ENCODE measurements at places on chromosomes 3 and 15.

- DNase-seq, result no peak
Observed at GRCh38 chr3:139472380-139473010, 3.8 kb downstream of the RBP2 start.

GRCh38 chr15:73935547-73935946 is 9.3 kb downstream of the LOXL1 start:
- DNase-seq, result no peak

GRCh38 chr3:127822041-127822681 is at the start of gene MGLL:
MGLL (minus strand) TSS chr3:127822515; CDS start chr3:127822318, 197 bp downstream.
- DNase-seq, result no peak

DNA sequence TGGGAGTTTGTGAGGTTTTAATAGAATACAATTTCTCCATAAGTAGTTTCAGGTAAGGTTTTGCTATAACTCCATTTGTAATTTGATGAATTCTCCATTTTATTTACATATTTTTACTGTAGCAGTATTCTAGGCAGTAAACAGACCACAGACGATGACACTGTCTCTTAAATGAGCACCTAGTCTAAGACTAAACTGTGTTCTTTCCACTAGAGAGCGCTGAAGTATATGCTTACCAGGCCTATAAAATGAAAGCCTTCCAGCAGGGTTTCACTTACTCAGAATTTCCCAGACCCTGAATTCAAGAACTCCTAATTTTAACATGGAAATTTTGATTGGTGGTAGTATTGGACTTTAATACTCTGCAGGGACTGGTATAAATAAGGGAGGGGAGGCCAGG is 41.6 kb downstream of the POLG start:
- no peak for DNase-seq

GRCh38 chr3:135917076-135917475 is 48.5 kb upstream of the PPP2R3A start:
- DNase-seq, result no peak

- no peak for DNase-seq
Observed at GRCh38 chr3:51679777-51680176, 8.7 kb downstream of the TEX264 start.

DNA sequence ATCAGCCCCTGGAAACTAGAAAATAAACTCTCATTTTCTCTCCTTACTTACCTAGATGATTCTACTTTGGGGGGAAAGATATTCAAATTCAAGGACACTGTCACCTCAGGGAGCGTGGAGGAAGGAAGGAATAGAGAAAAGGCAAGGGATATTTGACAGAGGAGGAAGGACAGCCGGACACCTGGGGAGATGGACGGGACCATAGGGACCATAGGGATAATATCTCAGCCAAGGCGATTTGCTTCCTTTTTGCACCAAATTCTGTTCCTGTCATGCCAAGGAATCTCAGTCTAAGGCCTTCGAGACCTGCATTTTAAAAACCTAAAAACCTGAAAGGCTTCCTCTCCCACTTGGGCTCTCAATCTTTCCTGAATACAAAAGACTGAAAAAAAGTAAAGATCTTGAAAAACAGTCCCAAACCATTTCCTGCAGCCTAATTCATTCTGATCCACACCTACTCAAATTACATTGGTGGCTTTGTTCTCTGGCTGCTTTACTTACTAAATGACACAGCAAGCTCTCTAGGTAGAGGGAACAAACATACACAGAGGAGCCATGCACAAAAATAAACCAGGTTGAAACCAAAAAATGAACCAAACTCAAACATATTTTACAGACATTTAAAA is 73.9 kb upstream of the SLC24A5 start:
- no peak for DNase-seq

GRCh38 chr15:92140796-92141195 is 252.9 kb upstream of the ST8SIA2 start:
- DNase-seq, result no peak

- DNase-seq, result no peak
Observed at GRCh38 chr3:8702560-8702959, 31.0 kb upstream of the CAV3 start.

DNA sequence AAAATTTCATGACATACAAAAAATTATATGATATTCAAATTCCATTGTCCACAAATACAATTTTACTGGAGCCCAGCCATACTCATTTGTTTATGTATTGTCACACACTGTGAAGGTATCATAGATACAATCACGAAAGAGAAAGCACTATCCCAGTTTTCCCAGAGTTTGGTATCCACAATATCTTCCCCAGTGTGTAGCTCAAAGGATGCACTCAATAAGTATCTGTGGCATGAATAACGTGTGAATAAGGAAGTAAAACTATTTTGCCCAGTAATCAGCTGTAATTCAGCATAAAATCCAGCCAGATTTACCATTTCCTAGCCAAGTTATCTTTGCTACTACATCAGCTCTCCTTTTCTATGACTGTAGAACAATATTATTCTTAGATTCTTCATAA is 131.3 kb upstream of the KCNMB2 start:
- DNase-seq, result no peak

DNA sequence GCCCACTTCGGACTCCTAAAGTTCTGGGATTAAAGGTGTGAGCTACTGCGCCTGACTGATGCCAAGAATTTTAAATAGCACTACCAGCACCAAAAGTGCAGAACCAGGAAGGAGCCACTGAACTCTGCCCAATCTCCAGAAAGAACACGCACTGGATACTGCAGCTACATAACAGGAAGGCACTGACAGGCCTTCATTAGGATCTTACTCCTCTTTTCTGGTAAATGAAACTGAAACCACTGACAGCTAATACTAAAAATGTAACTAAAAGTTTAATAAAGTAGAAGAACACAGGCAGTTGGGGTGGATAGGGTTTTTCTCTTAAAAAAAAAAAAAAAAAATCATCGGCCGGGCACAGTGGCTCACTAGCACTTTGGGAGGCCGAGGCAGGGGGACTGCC is 74.1 kb upstream of the CHRM5 start:
- no peak for DNase-seq

DNA sequence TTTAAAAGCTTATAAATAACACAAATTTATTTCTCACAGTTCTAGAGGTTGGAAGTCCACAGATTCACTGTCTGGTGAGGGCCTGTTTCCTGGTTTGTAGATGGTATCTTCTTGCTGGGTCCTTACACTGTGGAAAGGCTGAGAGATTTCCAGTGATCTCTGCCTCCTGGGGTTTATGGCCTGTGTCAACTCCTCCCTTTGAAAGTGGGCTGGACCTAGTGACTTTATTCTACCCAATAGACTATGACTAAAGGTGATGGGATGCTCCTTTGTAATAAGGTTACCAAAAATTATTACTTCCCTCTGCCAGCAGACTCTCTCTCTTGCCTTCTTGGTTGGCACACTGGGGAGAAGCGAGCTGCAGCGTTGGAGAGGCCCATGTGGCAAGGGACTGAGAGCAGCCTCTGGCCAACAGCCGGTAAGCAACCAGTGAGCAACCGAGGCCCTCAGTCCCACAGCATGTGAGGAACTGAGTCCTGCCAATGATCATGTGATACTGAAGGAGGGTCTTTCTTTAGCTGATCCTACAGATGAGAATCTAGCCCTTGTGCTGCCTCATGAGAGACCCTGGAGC is 14.0 kb upstream of the COPG1 start:
- no peak for DNase-seq

GRCh38 chr3:188822411-188822810 is 349.4 kb upstream of the TPRG1 start:
- DNase-seq, result no peak

GRCh38 chr3:103440539-103441203 is 1005.9 kb downstream of the ZPLD1 start:
- peak; percentile 29 for DNase-seq

DNA sequence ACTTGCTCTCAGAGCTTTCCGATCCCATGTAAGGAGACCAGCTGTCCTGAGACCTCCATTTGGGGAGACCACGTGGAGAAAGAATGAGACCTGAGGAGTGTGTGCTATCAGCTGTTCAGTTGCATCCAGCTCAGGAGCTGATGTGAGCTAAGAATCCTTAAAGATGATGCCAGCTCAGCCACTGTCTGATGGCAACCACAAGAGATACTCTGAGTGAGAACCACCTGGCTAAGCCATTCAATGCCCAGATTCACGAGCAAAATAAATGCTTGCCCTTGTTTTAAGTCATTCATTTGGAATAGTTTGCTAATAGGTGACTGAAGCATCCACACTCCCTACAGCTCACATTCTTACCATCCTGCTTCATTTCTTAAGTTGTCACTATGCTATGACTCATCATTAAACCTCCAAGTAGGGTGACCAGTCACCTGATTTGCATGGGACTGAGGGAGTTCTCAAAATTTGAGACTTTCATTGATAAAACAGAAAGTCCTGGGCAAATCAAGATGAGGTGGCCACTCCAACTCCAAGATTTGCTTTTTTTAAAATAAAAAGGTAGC is 56.4 kb downstream of the SPTSSB start:
- no peak for DNase-seq

- DNase-seq, result no peak
Observed at GRCh38 chr3:10956986-10957385, 35.6 kb upstream of the SLC6A1 start.

DNA sequence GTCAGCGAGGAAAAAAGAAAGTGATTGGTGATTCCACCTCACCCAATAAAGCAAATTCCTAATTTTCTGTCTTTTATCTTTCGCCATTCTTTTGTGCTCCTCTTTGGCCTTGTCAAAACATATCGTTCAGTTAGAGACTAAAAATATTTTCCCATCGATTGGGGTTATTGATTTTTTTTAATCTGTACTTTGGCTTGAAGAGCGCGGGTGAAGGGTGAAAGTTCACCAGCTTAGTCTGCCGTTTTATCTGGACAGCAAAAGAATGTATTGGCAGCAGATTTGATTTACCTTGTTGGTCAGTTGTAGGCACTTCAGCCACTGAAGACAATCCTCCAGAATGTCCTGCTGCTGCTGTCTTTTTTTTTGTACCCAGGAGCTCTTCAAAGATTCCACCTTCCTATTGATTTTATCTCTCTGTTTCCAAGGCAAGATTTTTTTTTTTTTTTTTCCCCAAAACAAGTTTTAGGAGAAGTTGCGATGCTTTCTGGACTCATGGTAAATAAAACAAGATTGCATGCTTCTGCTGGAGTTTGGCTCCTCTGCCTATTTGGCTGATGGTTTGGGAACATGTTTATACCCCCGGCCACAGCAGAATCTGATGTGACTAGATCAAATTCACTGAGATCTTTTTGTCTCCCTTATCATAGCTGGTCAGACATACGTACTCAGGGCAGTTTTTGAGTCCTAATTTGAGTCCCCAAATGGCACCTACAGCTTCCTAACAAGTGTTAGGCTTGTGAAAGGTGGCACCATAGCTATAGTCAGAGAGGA is 269.3 kb upstream of the ONECUT1 start:
- DNase-seq, result no peak

GRCh38 chr3:98557324-98558010 is 25.7 kb downstream of the GPR15 start:
- no peak for DNase-seq

- DNase-seq, result no peak
Observed at GRCh38 chr15:91165850-91166249, 65.8 kb downstream of the SV2B start.

DNA sequence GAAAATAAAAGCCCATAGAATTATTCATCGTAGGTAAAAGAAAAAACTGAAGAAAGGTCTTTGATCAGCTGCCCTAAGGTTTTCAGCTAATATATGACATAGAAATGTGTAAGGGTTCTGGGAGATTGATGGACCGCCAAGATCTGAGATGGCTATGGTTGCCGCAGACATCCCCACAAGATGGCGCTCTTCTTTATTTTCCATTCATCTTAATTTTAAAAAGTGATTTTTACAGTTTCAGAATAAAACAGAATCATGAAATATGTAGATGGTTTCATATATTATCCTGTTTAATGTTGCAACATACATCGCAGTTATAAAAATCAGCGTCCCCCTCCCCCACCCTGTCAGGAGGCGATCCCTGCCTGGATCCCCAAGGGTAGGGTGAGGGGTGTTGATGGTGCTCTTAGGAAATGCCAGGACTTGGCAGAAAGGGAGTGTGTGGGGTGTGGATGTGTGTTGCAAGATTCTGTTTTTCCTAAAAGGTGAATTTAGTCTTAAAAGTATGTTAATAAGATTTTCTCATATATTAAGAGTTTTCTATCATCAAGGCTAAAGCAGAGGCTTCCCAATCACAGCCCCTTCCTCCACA is 68.8 kb downstream of the ANXA2 start:
- DNase-seq, result no peak

DNA sequence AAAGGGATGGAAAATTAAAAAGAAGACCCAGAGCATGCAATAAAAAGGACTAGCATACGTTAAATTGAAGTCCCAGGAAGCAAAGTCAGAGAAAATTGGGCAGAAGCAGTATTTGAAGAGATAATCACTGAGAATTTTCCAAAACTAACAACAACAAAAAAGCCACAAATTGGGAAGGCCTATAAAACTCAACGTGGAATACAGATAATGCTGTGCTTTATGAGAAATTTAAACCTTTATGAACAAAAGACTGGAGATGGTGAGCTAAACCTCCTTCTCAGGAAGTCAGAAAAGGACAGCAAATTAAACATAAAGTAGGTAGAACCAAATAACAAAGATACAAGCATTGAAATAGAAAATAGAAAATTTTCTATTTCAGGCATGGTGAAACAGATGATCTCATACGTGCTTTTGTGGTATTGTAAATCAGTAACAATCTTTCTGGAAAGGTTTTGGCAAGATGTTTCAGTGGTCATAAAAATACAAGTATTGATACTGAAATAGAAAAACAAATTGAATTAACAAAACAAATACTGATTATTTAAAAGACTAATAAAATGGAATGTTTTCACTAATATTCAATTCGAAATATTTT is 55.6 kb downstream of the LYSMD4 start:
- no peak for DNase-seq

DNA sequence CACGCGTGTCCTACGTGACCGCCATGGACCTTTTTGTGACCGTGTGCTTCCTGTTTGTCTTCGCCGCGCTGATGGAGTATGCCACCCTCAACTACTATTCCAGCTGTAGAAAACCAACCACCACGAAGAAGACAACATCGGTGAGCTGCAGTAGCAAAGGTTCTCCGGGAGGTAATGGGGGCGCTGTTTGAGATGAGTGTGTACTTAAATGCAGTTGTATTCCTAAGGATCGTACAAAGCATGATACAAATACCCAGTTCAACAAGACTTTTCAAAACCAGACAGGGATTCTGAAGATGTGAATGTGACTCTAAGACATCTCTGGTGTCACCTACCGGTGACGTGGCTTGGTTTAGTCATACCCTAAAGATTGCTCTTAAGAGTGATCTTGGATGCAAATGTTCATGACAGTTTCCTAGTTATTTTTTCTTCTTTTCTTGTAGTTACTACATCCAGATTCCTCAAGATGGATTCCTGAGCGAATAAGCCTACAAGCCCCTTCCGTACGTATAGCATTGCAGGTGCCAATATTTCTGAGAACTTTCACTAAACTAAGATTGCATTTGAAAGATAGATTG is 556.6 kb downstream of the GABRG3 start:
- DNase-seq, result no peak

- DNase-seq, result no peak
Observed at GRCh38 chr3:171066206-171066605, 39.7 kb upstream of the SLC2A2 start.
